Skeletal muscle cell (primary cell): ENCODE measurements at places on chromosomes 1 and 21.

- no peak for DNase-seq
These were observed 23.9 kb downstream of the FASLG start for GRCh38 chr1:172682812-172683211.

DNA sequence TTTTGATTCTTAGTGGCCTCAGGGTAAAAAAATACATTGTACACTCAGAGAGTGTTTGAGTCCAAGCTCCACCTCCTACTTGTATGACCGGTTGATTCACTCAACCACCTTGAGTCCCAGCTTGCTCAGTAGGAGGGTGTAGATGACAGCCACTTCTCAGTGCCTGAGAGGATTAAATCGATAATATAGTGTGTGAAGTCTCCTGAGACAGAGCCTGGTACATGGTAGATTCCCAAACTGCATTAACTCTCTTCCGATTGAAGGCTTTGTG lies 38.4 kb downstream of the NCMAP start:
- no peak for DNase-seq

GRCh38 chr1:8698012-8698630 lies 119.3 kb downstream of the RERE start:
- no peak for DNase-seq

DNA sequence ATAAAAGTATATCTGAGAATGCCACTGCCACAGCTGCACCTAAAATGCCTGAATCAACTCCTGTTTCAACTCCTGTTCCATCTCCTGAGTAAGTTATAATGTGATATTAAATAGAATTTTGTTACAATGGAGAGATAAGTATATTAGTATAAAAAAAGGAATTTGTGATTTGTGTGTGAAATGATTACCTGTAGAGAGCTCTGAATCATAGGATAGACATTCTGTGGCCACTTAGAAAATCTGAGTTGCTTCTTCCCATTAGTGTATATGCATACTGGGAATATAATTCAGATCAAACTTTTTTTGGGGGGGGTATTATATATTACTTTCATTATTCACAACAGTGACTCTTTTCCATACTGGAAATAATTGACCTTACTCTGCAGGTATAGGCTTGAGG lies 52.9 kb downstream of the SUCO start:
- DNase-seq: no peak

GRCh38 chr21:44413566-44414290 lies 41.6 kb upstream of the LRRC3 start:
- no peak for DNase-seq

GRCh38 chr1:167491586-167492461 lies 26.5 kb downstream of the CD247 start:
- DNase-seq: no peak

GRCh38 chr1:226476648-226477319 lies 68.9 kb upstream of the PARP1 start:
- no peak for DNase-seq

DNA sequence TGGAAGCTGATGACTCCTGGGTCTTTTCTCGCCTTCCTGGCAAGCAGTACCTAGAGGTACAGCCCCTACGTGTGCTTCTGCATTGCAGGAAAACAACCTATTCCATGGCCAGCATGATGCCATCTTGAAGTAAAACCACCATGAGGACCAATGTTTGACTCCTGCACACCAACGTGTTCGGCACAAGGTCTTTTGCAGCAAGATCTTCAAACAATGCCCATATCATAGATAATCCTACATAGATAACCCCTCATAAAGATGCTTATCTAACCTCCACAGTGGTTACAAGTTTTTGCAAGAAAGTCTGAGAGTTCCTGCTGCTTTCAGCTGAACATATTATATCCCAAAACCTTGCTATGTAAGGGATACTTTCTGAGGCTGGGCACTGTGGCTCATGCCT lies 141.1 kb upstream of the MAP1LC3C start:
- DNase-seq: no peak

DNA sequence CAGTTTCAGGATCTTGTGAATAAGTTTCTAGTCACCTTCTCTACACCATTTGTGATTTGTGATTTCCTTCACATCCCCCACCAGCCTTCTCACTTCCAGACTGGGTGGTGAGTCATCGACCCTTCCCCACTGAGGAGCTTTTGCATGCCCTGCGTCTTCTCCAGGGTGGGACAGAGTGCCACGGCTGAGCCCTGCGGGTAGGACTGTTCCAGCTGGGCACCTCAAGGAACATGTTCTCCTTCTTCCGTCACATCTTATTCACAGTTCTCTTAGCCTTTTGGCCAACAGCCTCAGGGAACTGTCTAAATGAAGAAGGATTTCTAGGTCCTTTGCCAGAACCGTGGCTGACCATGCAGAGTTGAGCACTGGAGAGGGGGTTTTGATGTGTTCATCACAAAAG lies 116.5 kb downstream of the TMEM53 start:
- no peak for DNase-seq

GRCh38 chr1:225201447-225201846 lies 226.4 kb downstream of the LBR start:
- no peak for DNase-seq

- peak; percentile 34 for DNase-seq
These were observed 344.4 kb downstream of the KCTD3 start for GRCh38 chr1:215911406-215911968.

DNA sequence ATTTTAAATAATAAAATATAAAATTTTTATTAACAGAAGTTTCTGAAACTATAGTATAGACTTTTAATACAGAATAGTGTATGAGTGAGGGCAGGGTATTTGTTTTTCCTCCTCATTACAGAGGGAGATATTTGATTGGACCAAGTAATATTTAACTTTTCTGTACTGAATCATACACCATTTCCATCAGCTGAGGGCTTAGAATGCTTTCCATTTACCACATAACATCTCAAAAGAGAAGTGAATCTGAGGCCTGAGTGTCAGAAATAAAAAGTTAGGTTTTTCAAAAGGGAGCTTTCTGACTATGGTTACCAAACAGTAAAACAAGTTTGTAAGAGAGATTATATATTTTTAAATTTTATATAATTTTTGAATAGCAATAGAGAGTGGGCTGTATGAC lies 29.5 kb downstream of the TLCD4 start:
- no peak for DNase-seq

- peak; percentile 42 for DNase-seq
These were observed 25.5 kb upstream of the RBBP5 start for GRCh38 chr1:205147191-205147835.

DNA sequence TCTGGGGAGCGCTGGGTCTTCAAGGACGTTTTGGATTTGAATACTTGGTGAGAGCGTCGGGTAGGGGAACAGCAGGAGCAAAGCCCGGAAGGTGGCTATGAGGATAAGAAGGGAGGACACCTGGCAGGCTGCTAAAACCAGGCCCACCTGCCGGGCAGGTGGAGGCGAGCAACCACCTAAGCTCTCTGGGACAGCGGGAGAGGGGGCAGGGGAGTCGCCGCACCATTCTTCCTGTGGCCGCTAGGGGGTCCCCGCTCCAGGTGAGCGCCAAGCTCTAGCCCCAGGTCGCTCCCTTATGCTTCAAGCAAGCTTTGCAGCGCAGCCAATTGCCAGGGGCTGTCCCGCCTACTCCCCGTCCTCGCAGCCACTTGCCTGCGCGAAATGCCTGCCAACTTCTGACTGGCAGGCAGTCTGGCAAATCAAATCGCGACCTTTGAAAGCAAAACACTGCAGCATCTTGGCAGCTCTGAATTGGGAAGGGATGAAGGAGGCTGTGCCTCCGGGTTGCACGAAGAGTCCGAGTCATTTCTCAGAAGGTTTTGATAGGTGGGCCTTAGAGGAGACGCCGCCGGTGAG lies at the start of gene NIPAL3:
Gene NIPAL3 (plus strand): TSS at position 469 of the 576 bp plus-strand sequence. CDS start 3,746 bp downstream, outside the sequence.
- peak; percentile 97 for DNase-seq

DNA sequence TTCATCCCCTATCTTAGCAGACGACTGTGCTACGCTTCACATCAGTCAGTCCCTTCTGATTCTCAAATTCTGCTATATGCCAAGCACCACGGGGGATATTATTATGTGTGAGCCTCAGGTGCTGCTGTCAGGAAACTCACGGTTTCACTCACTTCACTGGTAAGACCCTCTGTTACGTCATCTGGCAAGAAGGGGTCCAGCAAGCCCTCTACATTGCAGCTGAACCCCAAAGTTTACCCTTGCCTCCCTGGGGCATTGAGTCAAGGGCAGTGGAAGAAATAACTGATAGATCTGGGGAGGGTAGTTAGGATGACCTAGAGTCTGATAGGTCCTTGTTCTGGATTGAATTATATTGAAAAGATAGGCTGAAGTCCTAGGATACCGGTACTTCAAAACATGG lies 237.4 kb downstream of the RRAGC start:
- no peak for DNase-seq

DNA sequence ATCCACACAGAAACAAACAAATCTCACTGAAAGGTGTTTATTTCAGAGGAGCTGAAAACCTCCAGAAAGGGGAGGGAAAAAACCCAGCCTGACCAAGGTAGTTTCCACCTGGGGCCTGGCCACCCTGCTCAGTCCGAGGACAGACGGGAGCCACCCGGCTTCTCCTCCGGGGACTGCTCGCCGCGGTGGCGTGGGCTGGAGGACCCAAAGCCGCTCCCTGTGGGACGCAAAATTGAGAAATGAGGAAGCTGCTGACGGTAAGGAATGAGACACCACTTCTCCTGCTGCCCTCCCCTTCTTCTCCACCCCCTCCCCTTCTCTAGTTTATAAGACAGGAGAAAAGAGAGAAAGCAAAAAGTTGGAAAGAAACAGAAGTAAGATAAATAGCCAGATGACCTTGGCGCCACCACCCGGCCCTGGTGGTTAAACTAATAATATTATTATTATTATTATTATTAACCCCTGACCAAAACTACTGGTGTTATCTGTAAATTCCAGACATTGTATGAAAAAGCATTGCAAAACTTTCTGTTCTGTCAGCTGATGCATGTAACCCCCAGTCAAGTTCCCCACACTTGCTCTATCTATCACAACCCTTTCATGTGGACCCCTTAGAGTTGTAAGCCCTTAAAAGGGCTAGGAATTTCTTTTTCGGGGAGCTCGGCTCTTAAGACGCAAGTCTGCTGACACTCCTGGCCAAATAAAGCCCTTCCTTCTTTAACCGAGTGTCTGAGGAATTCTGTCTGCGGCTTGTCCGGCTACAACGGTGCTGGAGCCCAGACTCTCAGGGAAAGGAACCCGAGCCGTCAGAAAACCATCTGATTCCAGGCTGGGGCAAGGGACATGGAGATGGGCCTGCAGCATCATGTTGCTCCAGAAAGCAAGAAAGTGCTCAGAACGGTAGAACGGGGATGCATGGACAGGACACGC lies 12.5 kb downstream of the ITGB2 start:
- no peak for DNase-seq
